Fibroblast of skin of right quadriceps (primary cell): ENCODE measurements at places on chromosomes 11 and 22.

GRCh38 chr11:133965031-133965601 is 8.3 kb upstream of the IGSF9B start:
- no peak for DNase-seq

GRCh38 chr11:61162092-61162941 is 1.1 kb upstream of the VPS37C start:
- DNase-seq, result peak; percentile 53

GRCh38 chr11:65703846-65704245 is 8.2 kb upstream of the KAT5 start:
- no peak for DNase-seq

DNA sequence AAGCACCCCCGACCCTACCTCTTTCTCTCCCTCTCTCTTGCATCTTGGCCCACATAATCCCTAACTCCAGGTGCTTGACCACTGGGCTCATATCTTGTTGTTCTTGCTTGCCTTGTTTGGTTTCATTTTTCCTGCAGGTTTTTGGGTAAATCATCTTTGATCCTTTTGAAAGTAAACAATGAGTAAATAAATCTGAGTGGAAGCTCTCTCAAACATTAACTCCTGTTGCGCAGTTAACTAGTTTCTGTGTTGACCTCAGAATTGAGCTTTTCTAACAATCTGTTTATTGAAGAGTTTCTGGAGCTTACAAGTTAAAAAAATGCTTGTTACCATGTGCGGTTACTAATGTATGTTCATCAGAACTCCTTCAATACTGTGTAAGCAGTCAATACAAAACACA is 38.8 kb upstream of the MICAL2 start:
- DNase-seq, result no peak

DNA sequence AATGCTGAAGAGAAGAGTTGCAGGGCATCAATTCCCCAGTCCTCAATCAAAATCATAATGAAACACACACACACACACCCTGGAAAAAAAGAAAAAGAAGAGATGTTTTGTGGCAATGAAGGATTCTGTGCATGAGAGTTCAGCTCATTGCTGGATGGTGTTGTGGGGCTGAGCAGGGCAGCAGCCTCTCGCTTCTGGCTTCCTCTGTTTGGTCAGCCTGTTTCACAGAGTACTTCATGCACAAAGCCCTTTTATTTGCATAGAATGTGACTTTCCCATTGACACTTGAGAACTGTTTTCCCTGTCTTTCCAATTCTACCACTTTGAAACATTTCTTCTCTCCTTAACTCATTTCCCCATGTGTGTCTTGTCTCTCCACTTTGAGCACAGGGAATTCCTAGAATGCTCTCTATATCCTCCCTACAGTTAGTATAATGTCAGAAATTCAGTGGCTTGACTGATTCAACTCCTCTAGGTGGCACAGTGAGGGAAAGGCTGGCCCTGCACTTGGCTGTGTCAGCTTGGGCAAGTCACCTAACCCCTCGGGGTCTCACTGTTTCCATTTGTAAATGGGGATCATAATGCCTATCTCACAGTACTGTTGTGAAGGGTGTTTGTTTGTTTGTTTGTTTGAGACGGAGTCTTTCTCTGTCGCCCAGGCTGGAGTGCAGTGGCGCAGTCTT is 25.4 kb upstream of the BSX start:
- no peak for DNase-seq
